ENCODE measurements at places on chromosomes 5 and 9. TPM values are rescaled to one million over a fixed set of nuclear protein-coding genes. Genes with fewer than 3 reads are reported as not detected.

Gene EMB
- 0.11 TPM for total RNA-seq

Gene ARL14EPL
- 0.17 TPM for total RNA-seq

Gene SMIM32
- not detected for total RNA-seq

Gene SLC28A3
- total RNA-seq, result under 0.01 TPM

Gene NEURL1B
- 0.11 TPM for total RNA-seq

Gene FAM200C
- 1.6 TPM for total RNA-seq

Gene FOXD4L4
- total RNA-seq, result 0.09 TPM

Gene SLC22A4
- 7.7 TPM for total RNA-seq

Gene SVEP1
- under 0.01 TPM for total RNA-seq

Gene PCDHGA3
- 0.54 TPM for total RNA-seq

Gene C1QTNF3
- 1.4 TPM for total RNA-seq

Gene CKMT2
- 0.54 TPM for total RNA-seq

Gene RPS23
- total RNA-seq, result 3,529 TPM

Gene OR2S2
- not detected for total RNA-seq

Gene MED7
- total RNA-seq, result 8.1 TPM

Gene SOX30
- total RNA-seq, result not detected

Gene CEMIP2
- 422 TPM for total RNA-seq

Gene PRRC1
- total RNA-seq, result 36.2 TPM

Gene NIM1K
- total RNA-seq, result under 0.01 TPM

Gene INSL4
- not detected for total RNA-seq

Gene PIK3R1
- total RNA-seq, result 59.0 TPM

Gene RMRP
- 177,404 TPM for total RNA-seq

Gene IFNA13
- total RNA-seq, result not detected

Gene TXNDC8
- total RNA-seq, result not detected

Gene TMC1
- 0.22 TPM for total RNA-seq

Gene RNF183
- total RNA-seq, result not detected

Gene PTCD2
- total RNA-seq, result 3.6 TPM

Gene NPDC1
- total RNA-seq, result 8.2 TPM

Gene TMEM161B
- total RNA-seq, result 9.8 TPM

Gene ADAMTSL1
- 3.9 TPM for total RNA-seq

Gene EDIL3
- total RNA-seq, result 0.22 TPM

Gene LCN9
- total RNA-seq, result not detected

Gene GPR150
- under 0.01 TPM for total RNA-seq

Gene NRG2
- total RNA-seq, result 0.34 TPM

Gene LRRC19
- total RNA-seq, result not detected

Gene NMUR2
- not detected for total RNA-seq

Gene GFPT2
- 1.2 TPM for total RNA-seq

Gene NAIP
- 3.3 TPM for total RNA-seq

Gene CARD6
- 50.4 TPM for total RNA-seq

Gene C5orf58
- total RNA-seq, result not detected

Gene DBH
- total RNA-seq, result not detected

Gene IFNK
- total RNA-seq, result not detected

Gene ZNG1E
- 32.1 TPM for total RNA-seq

Gene LCN15
- not detected for total RNA-seq

Gene NPM1
- total RNA-seq, result 1,324 TPM

Gene NLN
- 23.2 TPM for total RNA-seq

Gene LCNL1
- total RNA-seq, result not detected

Gene COL23A1
- 0.43 TPM for total RNA-seq

Gene SNCB
- 0.43 TPM for total RNA-seq

Gene RASEF
- total RNA-seq, result under 0.01 TPM

Gene C5
- 0.98 TPM for total RNA-seq

Gene IL5
- not detected for total RNA-seq

Gene SUSD3
- total RNA-seq, result not detected

Gene LHX6
- total RNA-seq, result 0.09 TPM

Gene SOHLH1
- not detected for total RNA-seq

Gene PCDHB15
- 0.86 TPM for total RNA-seq

Gene ROPN1L
- total RNA-seq, result 3.0 TPM

Gene STING1
- total RNA-seq, result 33.7 TPM

Gene CCDC180
- total RNA-seq, result 2.2 TPM

Data from dermis lymphatic vessel endothelial cell (primary cell).